ENCODE measurements at places on chromosomes 7 and 10.
A peak's percentile ranks its signal among the peaks of the same experiment; 100 is the strongest.

- DNase-seq = no peak
These were observed 14.9 kb downstream of the PFKFB3 start for GRCh38 chr10:6217611-6218010.

- DNase-seq = no peak
These were observed 65.0 kb upstream of the RAB18 start for GRCh38 chr10:27439101-27439500.

GRCh38 chr7:106337754-106338153, 53.0 kb upstream of the NAMPT start:
- no peak for DNase-seq

DNA sequence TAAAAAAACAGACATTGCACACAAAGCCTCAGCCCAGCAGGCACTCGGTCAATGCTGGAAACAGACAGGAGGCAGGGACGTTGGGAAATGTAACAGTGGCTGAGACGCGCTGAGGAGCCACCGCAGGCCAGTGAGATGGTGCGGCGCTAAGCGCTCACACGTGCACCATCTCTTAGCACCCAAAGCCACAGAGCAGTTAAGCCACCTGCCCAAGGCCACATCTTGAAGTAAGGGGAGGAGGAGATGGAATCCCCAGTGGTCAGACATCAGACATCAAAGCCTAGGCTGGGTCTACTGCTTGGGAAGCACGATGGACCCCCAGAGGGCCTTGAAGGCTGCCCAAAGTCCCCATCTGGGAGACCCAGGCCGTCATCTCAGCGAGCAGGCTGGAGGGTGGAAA, 15.6 kb downstream of the LAT2 start:
- DNase-seq = no peak

DNA sequence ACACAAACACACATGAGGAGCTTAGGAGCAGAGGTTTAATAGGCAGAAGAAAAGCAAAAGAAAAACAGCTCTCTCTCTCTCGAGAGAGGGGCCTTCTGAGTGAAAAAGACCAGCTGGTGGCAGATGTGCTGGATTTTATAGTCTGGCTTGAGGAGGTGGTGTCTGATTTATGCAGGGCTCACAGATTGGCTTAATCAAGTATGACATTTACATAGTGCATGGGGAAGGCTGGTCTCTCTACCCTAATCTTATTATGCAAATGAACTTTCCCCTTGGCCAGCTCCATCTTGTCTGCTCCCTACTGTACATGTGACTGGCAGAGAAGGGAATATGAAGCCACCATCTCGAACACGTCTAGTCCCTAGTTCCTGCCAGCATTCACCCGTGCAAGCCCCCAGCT, 219.5 kb upstream of the ZNF804B start:
- no peak for DNase-seq

GRCh38 chr10:103652599-103653281, 159.2 kb downstream of the NEURL1 start:
- no peak for DNase-seq

DNA sequence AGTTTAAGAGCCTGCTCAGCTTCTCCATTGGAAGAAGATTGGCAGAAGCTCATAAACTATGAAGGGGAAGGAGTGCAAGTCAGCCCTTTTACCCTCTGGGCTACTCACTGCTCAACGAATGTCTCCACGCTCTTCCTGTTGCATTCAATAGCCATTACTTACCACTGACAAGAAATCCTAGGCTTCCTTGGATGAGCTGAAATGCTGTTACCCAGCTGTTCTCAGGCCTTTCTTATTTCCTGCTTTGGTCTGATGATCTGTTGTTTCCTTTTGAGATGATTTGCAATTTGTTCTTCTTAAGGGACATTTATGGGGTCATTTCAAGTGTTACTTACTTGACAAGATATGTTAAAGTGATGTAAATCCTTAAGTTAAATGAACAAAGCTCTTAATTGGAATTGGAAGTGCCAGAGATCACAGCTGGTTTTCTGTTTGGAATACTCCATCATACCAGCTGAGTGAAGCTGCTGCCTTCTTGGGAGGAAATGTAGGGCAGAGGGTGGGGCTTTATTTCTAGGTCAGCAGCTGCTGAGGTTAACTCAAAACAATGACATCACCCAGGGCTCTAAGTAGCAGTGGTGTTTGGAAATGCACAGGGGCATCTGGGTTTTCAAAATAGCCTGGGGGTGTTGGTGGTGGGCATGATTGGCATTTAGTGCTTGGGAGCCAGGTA, 170.0 kb downstream of the PRKCQ start:
- DNase-seq = peak; percentile 78

GRCh38 chr7:155190688-155191087, 107.0 kb upstream of the INSIG1 start:
- peak; percentile 57 for DNase-seq
